ENCODE measurements at places on chromosomes 13 and 19. TPM values are rescaled to one million over a fixed set of nuclear protein-coding genes. Genes with fewer than 3 reads are reported as not detected.

- no peak for DNase-seq
Observed at GRCh38 chr13:32036757-32037156, 5.2 kb downstream of the FRY start.

GRCh38 chr13:34708566-34709313, 233.3 kb upstream of the NBEA start:
- no peak for DNase-seq

Gene KIR3DL1
- total RNA-seq, result not detected

Gene SYCN
- total RNA-seq, result not detected

GRCh38 chr19:52170863-52171320, 529 bp downstream of the ZNF836 start:
- DNase-seq, result no peak

DNA sequence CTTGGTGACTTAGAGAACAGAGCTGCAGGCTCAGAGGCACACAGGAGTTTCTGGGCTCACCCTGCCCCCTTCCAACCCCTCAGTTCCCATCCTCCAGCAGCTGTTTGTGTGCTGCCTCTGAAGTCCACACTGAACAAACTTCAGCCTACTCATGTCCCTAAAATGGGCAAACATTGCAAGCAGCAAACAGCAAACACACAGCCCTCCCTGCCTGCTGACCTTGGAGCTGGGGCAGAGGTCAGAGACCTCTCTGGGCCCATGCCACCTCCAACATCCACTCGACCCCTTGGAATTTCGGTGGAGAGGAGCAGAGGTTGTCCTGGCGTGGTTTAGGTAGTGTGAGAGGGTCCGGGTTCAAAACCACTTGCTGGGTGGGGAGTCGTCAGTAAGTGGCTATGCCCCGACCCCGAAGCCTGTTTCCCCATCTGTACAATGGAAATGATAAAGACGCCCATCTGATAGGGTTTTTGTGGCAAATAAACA, 9.9 kb downstream of the APOC1 start:
- DNase-seq, result no peak

DNA sequence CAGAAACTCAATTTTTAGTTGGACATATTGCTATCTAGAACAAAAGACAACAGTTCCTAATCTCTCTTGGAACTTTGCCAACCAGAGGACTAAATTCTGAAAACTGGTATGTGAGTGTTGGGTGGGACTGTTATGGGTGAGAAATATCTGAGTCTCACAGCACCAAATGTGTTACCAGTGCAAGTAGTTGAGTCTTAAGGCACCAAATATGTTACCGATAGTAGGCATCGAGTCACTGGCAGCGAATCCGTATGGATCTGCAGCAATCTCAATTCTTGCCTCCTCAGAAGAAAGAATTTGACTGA, 575.2 kb downstream of the DACH1 start:
- peak; percentile 4 for DNase-seq

DNA sequence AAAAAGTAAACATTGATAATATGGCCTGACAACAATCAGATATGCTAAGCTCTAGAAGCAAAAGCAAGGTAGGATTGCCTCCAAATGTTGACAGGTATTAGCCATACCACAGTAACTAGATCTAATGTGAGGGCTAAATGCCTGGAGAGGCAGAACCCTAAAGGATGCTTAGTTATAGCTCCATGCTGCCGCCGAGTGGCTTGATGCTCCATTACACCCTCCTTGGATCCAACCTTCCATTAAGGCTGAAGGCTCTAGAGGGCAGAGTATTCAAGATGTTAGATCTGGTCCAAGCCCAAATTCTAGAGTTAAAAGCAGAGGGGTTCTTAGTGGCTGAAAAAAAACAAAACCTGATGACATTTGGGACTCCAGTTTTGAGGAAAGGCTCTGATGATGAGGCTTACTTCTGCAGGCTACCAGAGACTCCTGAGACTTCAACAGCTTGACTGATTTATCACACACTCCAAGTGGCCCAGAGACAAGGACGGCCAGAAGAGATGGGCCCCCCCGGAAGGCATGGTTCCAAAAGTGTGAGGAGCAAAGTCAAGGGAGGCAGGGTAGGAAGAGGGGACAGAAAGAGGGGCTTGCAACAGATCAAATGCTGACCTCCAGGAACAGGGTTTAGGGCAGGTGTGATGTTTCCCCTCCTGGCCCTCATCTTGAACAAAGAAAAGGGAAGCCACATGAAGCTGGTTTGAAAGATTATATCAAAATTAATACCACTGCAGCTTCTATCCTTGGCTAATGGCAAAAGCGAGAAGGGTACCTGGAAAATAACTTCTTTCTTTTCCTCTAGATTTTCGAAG, 21.9 kb upstream of the CPB2 start:
- peak; percentile 81 for DNase-seq

Gene KASH5
- total RNA-seq, result not detected

GRCh38 chr13:107099661-107100060, 531.7 kb upstream of the ARGLU1 start:
- DNase-seq, result no peak

Gene ZNF225
- total RNA-seq, result 7.2 TPM

Gene RDH13
- 36.2 TPM for total RNA-seq

- no peak for DNase-seq
Observed at GRCh38 chr19:41518141-41518540, 57.8 kb upstream of the CEACAM21 start.

DNA sequence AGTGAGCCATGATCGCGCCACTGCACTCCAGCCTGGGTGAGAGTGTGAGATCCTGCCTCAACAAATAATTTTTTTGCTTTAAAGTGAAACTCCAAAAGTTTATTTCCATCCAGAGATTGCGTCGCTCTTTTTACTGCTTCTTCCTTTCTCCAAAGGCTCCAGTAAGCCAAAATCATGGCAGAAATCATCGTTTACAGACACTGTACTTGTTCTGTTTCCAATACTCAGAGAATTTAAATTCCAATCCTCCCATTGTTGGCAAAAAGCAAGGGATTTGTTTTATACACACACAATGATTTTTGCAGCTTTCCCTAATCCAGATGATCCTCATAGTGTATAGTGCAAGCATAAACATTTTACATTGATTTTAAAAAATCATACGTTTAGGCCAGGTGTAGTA, 15.3 kb downstream of the FBXO27 start:
- peak; percentile 49 for DNase-seq

GRCh38 chr19:13441810-13442512, 64.3 kb downstream of the CACNA1A start:
- peak; percentile 81 for DNase-seq

GRCh38 chr13:103062079-103062478, 4.1 kb downstream of the SLC10A2 start:
- no peak for DNase-seq

DNA sequence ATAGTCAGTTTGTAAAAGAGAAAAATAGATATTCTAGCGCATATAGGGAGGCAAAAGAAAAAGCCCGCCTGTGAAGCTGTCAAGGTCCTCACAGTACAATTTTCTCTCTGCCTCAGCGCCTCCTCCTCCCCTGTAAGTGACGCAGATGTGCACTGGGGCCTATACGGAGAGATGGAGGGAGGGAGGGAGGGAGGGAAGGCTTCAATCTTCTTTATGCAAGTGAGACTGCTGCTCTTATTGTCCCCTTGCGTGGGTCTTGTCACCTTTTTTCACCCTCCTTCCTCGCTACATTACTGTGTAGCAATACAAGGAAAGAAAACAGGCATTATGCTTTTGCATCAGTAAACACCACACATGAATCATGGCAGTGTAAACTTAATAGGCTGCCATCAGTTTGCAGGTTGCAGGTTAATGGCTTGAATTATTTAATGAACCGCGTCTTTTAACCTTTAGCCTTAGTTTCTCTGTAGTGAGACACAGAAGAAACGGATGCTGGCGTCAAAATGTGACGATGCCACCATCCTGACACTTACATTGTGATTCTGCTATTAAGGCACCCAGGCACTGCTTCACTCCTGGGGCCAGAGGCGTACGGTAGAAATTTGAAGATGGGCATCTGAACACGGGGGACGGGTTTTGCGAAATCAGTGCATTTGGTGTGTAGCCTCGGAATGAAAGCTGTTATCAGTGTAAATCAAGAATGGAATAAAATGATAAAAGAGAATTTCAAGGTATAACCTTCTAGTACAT, at the start of gene KLHL1:
Gene KLHL1, minus strand, starts transcription at position 97 of the 750 bp plus-strand sequence. CDS start 753 bp downstream, outside the sequence.
- no peak for DNase-seq

GRCh38 chr13:77985866-77986636, 67.4 kb upstream of the EDNRB start:
- DNase-seq, result no peak

DNA sequence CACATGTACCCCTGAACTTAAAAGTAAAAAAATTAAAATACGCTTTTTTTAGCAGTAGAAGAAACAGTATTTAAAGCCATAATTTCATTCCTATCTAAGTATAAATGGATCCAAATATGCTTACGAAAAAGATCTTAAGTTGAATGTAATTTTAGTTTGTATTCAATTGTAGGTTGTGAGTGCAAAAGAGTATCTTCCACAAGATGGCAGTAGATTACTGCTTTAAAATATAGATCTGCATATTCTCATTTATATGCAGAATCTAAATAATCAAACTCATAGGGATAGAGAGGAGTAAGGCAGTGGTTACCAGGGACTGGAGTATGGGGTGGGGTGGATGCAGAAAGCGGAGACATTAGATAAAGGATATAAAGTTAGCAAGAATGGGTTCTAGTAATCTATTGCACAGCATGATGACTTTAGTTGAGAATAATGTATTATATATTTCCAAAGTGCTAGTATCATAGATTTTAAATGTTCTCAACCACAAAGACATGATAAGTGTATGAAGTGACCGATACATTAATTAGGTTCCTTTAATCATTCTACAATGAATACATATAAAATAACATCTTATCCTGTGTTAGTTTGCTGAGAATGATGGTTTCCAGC, 14.2 kb downstream of the OR7A17 start:
- peak; percentile 31 for DNase-seq

DNA sequence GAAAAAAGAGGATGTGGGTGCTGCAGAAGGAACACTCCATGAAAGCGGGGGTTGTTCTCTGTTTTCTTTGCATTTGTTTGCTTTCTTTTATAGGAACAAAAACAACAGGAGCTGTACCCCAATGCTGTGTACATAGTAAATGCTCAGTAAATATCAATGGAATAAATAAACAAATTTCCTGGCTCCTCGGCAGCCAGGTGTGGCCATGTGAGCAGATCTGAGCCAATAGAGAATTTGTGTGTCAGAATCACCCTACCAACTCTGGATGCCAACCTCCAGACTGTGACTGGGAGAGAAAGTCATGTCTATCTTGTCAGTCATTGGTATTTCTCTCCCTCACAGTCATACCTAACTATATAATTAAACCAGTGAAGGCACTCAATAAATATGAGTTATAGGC, 10.6 kb upstream of the CLPP start:
- no peak for DNase-seq

GRCh38 chr19:15248106-15248505, 15.9 kb upstream of the EPHX3 start:
- DNase-seq, result no peak

Gene ZNF649
- 15.4 TPM for total RNA-seq

DNA sequence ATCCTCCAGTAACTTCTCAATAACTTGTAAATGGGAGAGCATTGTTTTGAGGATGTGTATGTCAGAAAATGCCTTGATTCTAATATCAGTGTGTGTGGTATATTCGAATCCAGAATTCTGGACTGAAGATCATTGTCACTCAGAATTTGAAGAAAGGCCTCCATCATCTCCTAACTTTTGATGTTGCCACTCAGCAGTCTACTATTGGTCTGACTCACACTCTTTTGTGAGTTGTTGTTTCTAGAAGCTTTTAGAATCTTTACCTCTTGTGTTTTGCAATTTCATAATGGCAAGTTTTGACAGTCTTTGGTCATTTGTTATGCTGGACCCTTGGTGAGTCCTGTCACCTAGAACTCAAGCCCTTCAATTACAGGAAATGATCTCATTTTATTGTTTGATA, 77.0 kb downstream of the RUBCNL start:
- DNase-seq, result no peak
